ENCODE measurements at places on chromosomes 16 and 17.

DNA sequence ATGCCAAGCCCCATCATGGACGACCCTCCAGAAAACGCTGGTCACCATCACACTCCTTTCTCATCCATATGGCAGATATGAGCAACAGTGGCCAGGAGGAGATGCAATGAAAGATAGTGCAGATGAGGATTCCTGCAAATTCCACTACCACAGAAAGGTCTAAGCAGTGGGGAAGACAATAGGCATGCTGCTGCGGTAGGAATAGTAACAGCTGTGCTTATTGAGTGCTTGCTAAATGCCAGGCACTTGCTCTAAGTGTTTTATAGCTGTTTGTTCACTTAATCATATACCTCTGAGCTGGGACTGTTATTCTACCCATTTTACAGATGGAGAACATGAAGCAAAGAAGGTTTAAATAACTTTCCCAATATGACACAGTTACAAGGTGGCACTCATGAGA, 46.6 kb upstream of the AKAP1 start:
- DNase-seq: no peak

- DNase-seq: no peak
Measured at GRCh38 chr17:78784352-78784751, 2.3 kb upstream of the CYTH1 start.

DNA sequence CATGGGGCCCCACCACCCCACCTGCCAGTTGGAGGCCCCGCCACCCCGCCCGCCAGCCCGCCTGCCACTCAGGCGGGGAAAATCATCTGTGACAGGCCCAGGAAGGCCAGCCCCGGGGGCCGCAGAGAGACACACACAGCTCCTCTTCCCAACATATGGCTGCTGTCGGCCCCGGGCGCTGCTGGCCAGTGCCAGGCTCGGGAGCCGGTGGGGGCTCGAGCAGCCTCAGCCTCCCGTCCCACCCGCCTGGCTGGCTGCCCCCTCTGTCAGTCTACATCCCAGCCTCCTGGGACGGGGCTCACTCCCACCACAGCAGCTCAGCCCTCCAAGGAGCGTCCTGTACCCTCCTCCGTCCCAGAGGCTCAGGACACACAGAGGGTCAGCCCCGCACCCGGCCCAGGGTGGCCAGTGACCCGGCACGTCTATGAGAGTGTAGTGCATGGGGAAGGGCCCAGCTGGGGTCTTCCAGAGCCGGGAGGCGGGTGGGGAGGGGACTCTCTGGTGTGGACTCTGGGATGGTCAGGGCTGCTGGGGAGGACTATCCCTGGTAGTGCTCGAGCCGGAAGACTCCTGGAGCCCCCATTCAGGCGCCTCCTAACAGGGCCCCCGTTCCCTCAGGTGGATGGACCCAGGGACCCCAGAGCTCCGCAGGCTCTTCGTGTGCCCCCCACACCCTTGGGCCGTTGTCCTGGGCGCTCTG, 3.6 kb upstream of the PRR35 start:
- no peak for DNase-seq

DNA sequence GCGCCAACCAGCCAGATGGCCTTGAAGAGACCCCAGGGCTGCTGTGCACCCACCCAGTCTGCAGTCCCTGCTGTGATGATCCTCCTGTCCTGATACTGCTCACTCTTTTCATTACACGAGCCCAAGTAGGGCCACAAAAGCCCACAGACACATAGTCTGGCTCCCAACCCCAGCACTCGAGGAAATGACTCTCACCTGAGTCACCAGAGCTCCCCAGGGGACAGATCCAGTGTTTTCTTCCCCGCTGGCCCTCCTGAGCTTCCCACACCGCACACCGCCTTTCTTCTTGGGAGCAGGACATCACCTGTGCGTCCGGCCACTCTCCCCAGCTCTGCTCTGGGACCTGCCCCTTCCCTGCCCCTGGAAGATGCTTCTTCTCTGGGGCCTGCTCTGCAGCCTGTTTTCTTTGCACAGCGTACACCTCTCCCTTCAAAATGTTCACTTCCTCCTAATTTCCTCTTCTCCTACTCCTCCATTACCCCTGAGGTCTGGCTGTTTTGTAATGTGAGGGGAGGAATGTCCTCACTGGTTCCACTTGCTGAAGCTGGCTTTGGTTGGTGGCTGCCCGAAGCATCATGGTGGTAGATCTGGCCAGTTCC, 2.0 kb upstream of the SCN4A start:
- no peak for DNase-seq

DNA sequence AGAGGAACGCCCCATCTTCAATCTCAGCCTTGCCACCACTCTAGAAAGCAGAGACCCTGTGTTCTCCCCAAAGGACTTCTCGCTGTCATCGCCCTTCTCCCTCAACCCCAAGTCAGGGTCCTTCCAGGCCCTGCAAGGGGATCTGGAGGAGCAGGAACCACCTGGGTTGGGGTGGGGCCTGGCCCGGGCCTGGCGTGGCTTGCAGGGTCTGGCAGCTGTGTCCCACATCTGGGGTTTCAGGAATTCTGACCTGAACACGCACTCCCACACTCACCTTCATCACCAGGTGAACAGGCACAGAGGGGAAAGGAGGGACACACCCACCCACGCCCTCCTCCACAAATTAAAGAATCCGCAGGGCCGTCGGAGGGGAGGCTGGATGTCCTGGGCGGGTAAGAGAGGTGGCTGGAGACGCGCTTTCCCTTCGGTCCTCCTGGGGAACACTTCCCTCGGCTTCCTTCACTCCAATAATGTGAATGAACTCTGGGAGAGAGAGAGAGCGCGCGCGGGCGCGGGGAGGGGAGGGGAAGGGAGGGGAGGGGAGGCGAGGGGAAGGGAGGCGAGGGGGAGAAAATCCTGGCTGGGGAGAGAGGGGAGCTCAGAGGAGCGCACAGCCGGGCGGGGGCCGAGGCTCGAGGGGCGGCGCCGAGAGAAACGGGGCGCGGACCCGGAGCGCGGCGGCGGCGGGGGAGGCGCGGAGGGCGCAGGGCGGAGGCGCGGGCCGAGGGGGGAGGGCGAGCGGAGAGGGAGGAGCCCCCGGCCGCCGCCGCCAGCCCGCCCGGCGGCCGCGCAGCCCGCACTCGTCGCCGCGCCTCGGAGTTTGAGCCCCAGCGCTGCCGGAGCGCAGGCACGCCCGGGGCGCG, at the start of gene CACNG4:
Gene CACNG4, plus strand, starts transcription at position 799 of the 863 bp plus-strand sequence. CDS start 205 bp downstream, outside the sequence.
- DNase-seq: no peak

GRCh38 chr17:57899822-57900221, 50.0 kb upstream of the MRPS23 start:
- no peak for DNase-seq

GRCh38 chr16:67935101-67935401, 1.6 kb downstream of the PSMB10 start:
- no peak for DNase-seq

DNA sequence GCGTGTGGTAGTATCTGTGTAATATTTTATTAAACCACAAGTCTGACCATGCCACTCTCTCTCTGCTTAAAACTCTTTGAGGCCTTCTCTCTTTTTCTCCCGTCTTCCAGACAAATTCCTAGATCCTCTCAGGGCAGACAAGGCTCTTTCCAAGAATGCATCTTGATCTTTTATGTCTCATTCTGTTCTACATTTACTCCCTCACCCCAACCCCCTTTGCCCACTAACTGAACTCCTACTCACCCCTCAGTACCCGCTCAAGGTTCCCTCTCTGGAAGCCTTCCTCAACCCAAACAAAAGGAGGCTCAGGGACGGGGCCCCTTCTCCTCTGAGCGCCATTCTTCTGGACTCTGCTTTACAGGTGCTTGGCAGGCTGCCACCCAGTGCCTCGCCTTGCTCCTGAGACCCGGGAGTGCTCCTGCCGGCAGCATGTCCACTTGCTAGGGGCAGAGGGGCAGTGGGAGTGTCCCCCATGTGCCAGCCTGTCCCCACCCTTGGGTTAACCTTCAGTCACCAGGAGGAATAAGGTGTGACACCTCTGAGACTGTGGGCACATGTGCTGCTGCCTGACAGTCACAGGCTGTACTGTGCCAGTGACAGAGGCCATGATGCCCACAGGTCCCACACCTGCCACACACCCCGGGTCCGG, 9.2 kb downstream of the SLC13A2 start:
- no peak for DNase-seq

GRCh38 chr17:81419319-81419885, 24.1 kb downstream of the BAHCC1 start:
- peak; percentile 94 for DNase-seq
